Astrocyte (in vitro differentiated cells and primary cell): ENCODE measurements at places on chromosomes 12 and 14. TPM values are rescaled to one million over a fixed set of nuclear protein-coding genes. Genes with fewer than 3 reads are reported as not detected.

DNA sequence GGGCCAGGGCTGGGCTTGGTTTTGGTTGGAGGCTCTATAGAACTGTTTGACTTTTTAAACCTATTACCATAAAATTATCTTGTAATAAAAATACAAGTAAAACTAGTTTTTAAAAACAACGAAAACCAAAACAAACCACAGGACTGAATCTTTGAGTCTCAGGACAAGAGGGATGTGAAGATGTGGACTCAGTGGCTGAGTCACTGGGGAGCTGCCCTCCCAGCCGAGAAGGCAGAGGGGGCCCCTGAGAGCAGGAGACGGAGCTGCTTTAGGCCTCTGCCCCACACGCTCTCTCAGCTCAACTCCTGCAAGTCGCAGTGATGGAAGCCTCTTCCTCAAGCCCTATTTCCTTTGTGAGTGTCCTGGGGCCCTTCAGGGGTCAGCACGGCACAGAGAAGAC, 59.0 kb downstream of the CDC42BPB start:
- no peak overlapping the region for H3K4me3 ChIP-seq
- H3K27ac ChIP-seq, result peak overlapping the region; percentile 38
- H3K36me3 ChIP-seq, result peaks cover 19% of the 10 kb centered on the region
- DNase-seq, result peak; percentile 54
- H3K27me3 ChIP-seq, result no peaks in the 10 kb centered on the region

DNA sequence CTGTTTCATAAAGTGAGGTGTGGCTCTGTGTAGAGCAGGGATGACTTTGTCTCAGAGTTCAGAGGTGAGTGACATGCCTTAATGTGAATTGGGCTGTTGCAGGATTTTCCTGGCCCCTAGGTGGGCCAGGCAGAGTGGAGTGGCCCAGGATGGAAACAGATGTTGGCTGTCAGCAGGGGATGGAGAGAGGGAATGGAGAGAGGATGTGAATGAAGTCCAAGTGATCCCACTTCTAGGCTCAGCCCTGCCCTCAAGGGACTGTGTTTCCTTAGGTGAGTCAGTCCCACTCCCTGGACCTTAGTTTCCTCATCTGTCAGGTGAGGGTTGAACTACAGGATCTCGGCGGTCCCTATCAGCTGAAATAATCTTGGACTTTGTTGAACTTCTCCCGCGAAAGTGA, 7.5 kb downstream of the GALNT16 start:
- H3K36me3 ChIP-seq, result no peaks in the 10 kb centered on the region
- no peak overlapping the region for H3K4me3 ChIP-seq
- peaks cover 22% of the 10 kb centered on the region for H3K4me1 ChIP-seq

DNA sequence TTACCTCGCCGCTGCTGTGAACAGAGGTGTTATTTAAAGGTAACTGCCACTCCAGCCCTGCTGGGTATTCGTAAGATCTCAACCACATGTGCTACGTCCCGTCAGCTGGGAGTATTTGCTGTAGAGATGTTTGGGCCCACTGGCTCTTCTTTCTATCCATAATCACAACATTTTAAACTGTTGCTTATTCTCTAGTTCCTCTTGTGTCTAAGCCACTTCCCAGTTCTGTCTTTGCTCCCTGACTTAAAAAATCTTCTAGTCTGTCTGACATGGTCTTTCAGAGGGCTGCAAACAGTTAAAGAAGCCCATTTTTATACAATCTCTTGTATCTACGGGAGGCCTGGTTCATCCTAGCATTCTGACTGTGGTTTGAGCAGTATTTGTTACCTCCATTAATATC, 33.2 kb upstream of the HELB start:
- H3K36me3 ChIP-seq, result no peaks in the 10 kb centered on the region
- H3K27me3 ChIP-seq, result peaks cover 5% of the 10 kb centered on the region
- H3K27ac ChIP-seq, result no peak overlapping the region
- H3K4me3 ChIP-seq, result no peak overlapping the region
- no peaks in the 10 kb centered on the region for H3K4me1 ChIP-seq

The SPPL3 gene
- total RNA-seq, result 42.5 and 48.3 TPM in 2 replicates

The CCDC60 gene
- total RNA-seq, result 0.96 and 1.7 TPM in 2 replicates

- DNase-seq, result no peak
- no peaks in the 10 kb centered on the region for H3K27me3 ChIP-seq
- H3K27ac ChIP-seq, result no peak overlapping the region
- no peak overlapping the region for H3K4me3 ChIP-seq
Observed at GRCh38 chr14:95353664-95354063, 34.0 kb upstream of the CLMN start.

- no peak overlapping the region for H3K27ac ChIP-seq
- DNase-seq, result no peak
- no peak overlapping the region for H3K4me3 ChIP-seq
- H3K36me3 ChIP-seq, result peaks cover 20% of the 10 kb centered on the region
- H3K4me1 ChIP-seq, result peaks cover 23% of the 10 kb centered on the region
Observed at GRCh38 chr14:101005447-101005846, 101.9 kb upstream of the RTL1 start.

The TAS2R9 gene
- not detected in 2 replicates for total RNA-seq

GRCh38 chr12:54050482-54050810, 3.2 kb upstream of the HOXC4 start:
- no peaks in the 10 kb centered on the region for H3K4me1 ChIP-seq
- H3K4me3 ChIP-seq, result no peak overlapping the region
- no peaks in the 10 kb centered on the region for H3K36me3 ChIP-seq
- H3K27ac ChIP-seq, result no peak overlapping the region

DNA sequence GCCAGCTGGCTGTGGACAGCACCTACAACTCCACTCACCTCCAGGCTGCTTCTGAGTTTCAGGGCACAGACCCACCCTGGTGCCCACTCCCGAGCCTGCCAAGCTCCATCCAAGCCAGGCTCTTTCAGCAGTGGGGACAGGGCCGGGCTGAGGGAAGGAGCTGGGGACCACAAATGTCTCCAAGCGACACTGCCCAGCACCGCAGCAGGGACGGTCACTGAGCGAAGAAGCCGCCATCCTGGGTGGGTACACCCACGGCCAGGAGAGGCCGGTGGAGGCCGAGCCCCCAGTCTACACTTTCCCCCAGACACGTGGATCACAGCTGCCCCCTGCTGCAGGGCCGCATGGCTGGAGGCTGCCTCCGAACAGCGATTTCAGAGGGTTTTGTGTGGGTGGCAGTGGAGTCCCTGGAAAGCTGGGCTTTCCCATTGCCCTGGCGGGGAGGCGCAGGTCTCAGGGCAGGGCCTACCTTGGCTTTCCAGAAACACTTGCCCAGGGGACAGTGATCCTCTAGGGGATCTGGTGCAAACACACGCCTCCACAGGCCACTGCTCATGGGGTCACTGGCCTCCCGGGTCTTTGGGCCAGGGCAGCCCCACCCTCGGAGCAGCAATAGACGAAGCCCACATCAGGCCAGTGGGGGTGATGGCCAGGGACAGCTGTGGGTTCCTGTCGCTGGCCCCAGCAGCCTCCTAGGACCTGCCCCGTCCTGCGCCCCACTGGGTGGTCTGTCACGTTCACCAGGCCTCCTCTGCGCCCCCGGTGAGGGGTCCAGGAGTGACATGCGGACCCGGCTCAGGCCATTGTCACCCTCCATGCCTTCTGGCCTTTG, 1.2 kb upstream of the GPR132 start:
- no peak for DNase-seq
- peaks cover 28% of the 10 kb centered on the region for H3K4me1 ChIP-seq
- no peaks in the 10 kb centered on the region for H3K36me3 ChIP-seq
- peaks cover 3% of the 10 kb centered on the region for H3K27me3 ChIP-seq
- no peak overlapping the region for H3K27ac ChIP-seq
- H3K4me3 ChIP-seq, result no peak overlapping the region

The NPFF gene
- total RNA-seq, result 0.82 TPM in 1 of 2 replicates, not detected in the other

The KSR2 gene
- total RNA-seq, result 0.19 and 0.98 TPM in 2 replicates

- DNase-seq, result no peak
- no peak overlapping the region for H3K4me3 ChIP-seq
- H3K27me3 ChIP-seq, result no peaks in the 10 kb centered on the region
- no peaks in the 10 kb centered on the region for H3K4me1 ChIP-seq
- H3K27ac ChIP-seq, result no peak overlapping the region
Observed at GRCh38 chr14:54538055-54538454, 28.3 kb downstream of the CGRRF1 start.

The WASHC3 gene
- 22.6 and 26.5 TPM in 2 replicates for total RNA-seq
